Panc1 (cell line): ENCODE measurements at places on chromosomes 6 and 20. TPM values are rescaled to one million over a fixed set of nuclear protein-coding genes. Genes with fewer than 3 reads are reported as not detected.
A peak's percentile ranks its signal among the peaks of the same experiment; 100 is the strongest.

Gene TRIM38
- 4.4 TPM for total RNA-seq

Gene RREB1
- total RNA-seq = 30.7 TPM

Gene NKAIN4
- 5.5 TPM for total RNA-seq

Gene HLA-G
- 0.62 TPM for total RNA-seq

Gene GSTA1
- total RNA-seq = 0.28 TPM

Gene HLA-DQB2
- not detected for total RNA-seq

Gene ULBP1
- total RNA-seq = 3.1 TPM

Gene DLL1
- 2.4 TPM for total RNA-seq

Gene APOM
- total RNA-seq = 1.8 TPM

- H3K4me3 ChIP-seq = no peak overlapping the region
- H3K27ac ChIP-seq = no peak overlapping the region
- DNase-seq = no peak
- no peaks in the 10 kb centered on the region for H3K27me3 ChIP-seq
These were observed 122.7 kb upstream of the HS3ST5 start for GRCh38 chr6:114465511-114465910.

GRCh38 chr6:11362564-11362963 lies 130.1 kb upstream of the NEDD9 start:
- H3K36me3 ChIP-seq = no peaks in the 10 kb centered on the region
- no peak overlapping the region for H3K4me3 ChIP-seq
- no peak for DNase-seq
- no peak overlapping the region for H3K27ac ChIP-seq

- H3K27ac ChIP-seq = no peak overlapping the region
- no peaks in the 10 kb centered on the region for H3K36me3 ChIP-seq
- DNase-seq = no peak
- H3K4me3 ChIP-seq = no peak overlapping the region
- H3K27me3 ChIP-seq = no peaks in the 10 kb centered on the region
These were observed 131.2 kb upstream of the FAM184A start for GRCh38 chr6:119209452-119210205.

DNA sequence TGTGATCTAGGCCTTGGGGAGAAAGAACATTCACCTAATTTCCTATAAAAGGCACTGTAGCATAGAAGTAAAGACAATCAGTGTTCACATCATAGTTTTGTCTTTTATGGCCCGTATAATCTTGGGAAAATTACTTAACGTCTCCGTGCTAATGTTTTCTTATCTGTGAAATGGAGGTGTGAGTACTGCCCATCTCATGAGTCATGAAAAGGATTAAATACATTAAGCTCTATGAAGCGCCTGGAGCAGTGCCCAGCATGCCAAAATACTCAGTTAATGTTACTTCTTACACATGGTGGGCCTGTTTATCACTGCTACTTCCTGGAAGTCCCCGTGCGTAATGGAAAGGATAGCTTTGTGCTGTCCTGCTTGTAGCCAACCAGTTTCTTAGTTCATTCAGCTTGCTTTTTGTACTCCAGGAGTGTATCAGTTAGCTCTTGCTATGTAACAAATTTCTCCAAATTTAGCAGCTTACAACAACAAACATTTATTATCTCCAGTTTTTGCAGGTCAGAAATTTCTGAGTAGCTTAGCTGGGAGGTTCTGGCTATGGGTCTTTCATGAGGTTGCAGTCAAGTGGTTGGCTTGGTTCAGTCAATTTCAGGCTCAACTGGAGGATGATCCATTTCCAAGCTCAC lies 103.6 kb upstream of the BMP2 start:
- no peaks in the 10 kb centered on the region for H3K4me1 ChIP-seq
- H3K27ac ChIP-seq = no peak overlapping the region
- H3K27me3 ChIP-seq = no peaks in the 10 kb centered on the region
- no peak for DNase-seq

DNA sequence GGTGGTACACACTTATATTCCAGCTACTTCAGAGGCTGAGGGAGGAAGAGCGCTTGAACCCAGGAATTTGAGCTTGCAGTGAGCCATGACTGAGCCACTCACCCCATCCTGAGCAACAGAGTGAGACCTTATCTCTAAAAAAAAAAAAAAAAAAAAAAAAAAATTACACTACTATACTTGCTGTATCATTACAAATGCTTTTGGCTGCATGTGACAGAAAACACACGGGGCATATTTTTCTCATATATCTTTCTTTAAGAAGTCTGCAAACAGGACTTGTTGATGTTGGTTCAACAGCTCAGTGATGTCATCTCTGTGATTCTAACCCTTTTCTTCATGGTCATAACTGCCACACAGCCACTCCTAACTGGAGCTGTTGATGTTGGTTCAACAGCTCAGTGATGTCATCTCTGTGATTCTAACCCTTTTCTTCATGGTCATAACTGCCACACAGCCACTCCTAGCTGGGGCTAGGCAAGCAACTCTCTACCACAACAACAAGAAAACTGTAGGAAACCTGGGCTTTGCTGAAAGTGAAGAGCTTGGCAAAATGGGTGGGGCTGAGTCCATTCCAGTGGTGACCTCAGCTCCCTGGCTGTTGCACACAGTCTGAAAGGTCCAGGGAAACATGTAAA lies 19.8 kb downstream of the MTFR2 start:
- DNase-seq = no peak
- H3K36me3 ChIP-seq = no peaks in the 10 kb centered on the region; the same call in 1 of the 2 replicates

GRCh38 chr6:2035046-2035445 lies 210.4 kb downstream of the GMDS start:
- no peaks in the 10 kb centered on the region for H3K36me3 ChIP-seq
- no peak for DNase-seq
- H3K27me3 ChIP-seq = no peaks in the 10 kb centered on the region
- H3K4me3 ChIP-seq = no peak overlapping the region
- no peaks in the 10 kb centered on the region for H3K4me1 ChIP-seq

DNA sequence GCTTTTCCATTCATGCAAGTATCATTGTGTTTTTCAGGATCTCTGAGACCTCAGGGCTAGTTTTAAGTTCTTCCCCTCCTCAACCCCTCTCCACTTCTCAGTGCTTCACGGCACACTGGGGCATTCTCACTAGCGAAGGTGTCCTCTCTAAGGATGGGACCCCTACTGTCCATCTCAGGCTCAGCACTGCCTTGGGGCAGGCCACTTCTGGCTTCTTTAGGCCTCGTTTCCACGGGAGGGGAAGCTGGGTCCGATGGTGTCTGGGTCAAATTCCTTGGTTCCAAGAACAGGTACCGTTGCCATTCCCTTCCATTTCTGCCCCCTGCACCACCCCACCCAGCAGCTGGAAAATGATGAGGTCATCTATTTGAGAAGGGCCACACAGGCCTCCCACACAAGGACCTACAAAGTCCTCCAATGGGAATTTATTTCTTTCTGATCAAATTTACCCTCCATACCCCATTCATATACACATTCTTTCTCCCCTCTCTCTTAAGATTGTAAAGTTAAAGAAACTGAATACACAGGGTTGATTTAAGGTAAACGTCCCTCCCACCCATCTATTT lies 17.2 kb downstream of the GNAS start:
- H3K36me3 ChIP-seq = no peaks in the 10 kb centered on the region
- H3K4me1 ChIP-seq = no peaks in the 10 kb centered on the region
- no peak overlapping the region for H3K27ac ChIP-seq
- H3K4me3 ChIP-seq = no peak overlapping the region

- DNase-seq = no peak
- no peaks in the 10 kb centered on the region for H3K36me3 ChIP-seq
- H3K27ac ChIP-seq = no peak overlapping the region
- H3K4me1 ChIP-seq = no peaks in the 10 kb centered on the region
- H3K4me3 ChIP-seq = no peak overlapping the region
- no peaks in the 10 kb centered on the region for H3K27me3 ChIP-seq
These were observed 109.8 kb upstream of the TMEM170B start for GRCh38 chr6:11427723-11428245.

- no peaks in the 10 kb centered on the region for H3K36me3 ChIP-seq
- DNase-seq = no peak
- H3K27me3 ChIP-seq = no peaks in the 10 kb centered on the region
- H3K4me1 ChIP-seq = no peaks in the 10 kb centered on the region
- H3K4me3 ChIP-seq = no peak overlapping the region
These were observed 29.5 kb upstream of the ADGRF1 start for GRCh38 chr6:47071681-47072080.

- H3K4me1 ChIP-seq = no peaks in the 10 kb centered on the region
- H3K36me3 ChIP-seq = no peaks in the 10 kb centered on the region
- peaks cover 8% of the 10 kb centered on the region for H3K27me3 ChIP-seq
- H3K27ac ChIP-seq = no peak overlapping the region
These were observed 4.1 kb downstream of the PRR18 start for GRCh38 chr6:166304106-166304505.

GRCh38 chr6:55953335-55953734 lies 77.9 kb upstream of the BMP5 start:
- no peaks in the 10 kb centered on the region for H3K36me3 ChIP-seq
- H3K27ac ChIP-seq = peak overlapping the region; percentile 82
- H3K4me1 ChIP-seq = peaks cover 6% of the 10 kb centered on the region

DNA sequence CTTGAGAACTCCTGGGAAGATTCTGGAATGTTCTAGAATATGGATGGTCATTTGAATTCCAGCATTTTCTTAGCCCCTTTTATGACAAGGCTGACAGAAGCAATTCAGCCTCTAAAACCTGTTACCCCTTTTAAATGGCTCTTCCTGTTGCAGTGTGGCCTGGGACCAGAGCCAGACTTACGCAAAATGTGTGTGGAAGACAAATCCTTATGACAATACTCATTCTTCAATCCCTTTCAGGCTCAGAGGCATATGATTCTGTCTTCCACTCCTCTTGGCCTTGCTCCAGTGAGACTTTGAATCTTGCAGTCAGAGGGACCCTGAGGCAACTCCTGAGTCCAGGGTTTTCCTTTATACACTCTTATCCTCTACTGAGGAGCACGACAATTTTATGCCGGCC lies 287.0 kb downstream of the CLIC5 start:
- H3K27ac ChIP-seq = no peak overlapping the region
- H3K4me1 ChIP-seq = no peaks in the 10 kb centered on the region
- no peak for DNase-seq
- H3K36me3 ChIP-seq = no peaks in the 10 kb centered on the region
- peaks cover 4% of the 10 kb centered on the region; the same call in 1 of the 2 replicates for H3K27me3 ChIP-seq

GRCh38 chr6:18962361-18962905 lies 575.3 kb downstream of the RNF144B start:
- no peak for DNase-seq
- H3K36me3 ChIP-seq = no peaks in the 10 kb centered on the region
- H3K27ac ChIP-seq = no peak overlapping the region
- H3K4me3 ChIP-seq = no peak overlapping the region

- H3K4me3 ChIP-seq = no peak overlapping the region
- no peaks in the 10 kb centered on the region for H3K4me1 ChIP-seq
- peaks cover 2% of the 10 kb centered on the region; the same call in 1 of the 2 replicates for H3K27me3 ChIP-seq
These were observed 53.8 kb downstream of the C6orf58 start for GRCh38 chr6:127630800-127631199.

DNA sequence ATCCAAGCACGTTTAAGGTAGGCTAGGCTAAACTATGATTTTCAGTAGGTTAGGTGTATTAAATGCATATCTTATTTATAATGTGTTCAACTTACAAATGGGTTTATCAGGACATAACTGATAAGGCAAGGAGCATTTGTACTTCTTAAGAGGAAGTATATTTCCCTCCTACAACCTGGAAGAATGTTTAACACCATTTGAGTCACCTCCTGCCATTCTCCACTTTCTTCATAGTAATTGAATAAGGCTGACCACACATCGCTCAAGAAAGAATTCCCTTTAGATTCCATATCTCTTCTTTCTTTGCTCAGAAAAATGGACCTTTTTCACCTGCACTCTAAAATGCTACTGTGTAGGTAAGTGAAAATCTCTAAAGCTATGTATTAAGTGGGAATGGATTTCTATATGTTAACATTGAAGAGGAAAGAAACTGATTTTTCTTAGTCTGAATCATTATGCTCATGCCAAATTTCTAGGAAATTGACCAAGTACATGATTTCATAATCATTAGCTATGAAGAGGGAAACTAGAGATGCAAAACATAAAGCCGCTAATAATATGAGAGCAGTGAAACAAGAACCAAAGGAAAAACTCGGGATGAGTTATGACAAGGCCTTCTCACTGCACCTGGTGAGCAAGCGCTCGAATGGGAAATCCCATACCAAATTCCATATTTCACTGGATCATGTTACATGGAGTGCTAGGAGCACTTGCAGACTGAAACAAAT lies 210.4 kb downstream of the ALDH8A1 start:
- H3K36me3 ChIP-seq = no peaks in the 10 kb centered on the region
- DNase-seq = no peak
- no peak overlapping the region for H3K4me3 ChIP-seq
- no peaks in the 10 kb centered on the region for H3K4me1 ChIP-seq
- no peak overlapping the region for H3K27ac ChIP-seq

DNA sequence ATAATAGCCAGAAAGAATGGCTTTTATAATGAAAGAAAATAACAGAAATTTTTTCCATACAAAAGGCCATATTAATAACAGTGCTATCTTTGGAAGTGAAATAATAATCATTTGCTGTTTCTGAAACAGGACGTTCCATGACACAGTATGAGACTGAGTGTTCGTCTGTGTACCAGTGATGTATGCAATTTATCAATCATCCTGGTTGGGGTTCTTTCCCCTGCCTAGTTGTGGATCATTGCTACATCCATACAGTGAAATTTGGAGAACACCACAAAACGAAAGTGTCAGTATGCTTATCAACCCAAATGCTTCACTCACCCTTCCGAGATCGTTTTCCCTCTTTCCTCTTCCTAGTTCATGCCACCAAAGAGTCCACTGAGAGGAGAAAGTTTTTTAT lies 151.4 kb upstream of the PRDM1 start:
- H3K27me3 ChIP-seq = no peaks in the 10 kb centered on the region
- H3K36me3 ChIP-seq = no peaks in the 10 kb centered on the region
- no peaks in the 10 kb centered on the region for H3K4me1 ChIP-seq
- no peak overlapping the region for H3K4me3 ChIP-seq
- no peak overlapping the region for H3K27ac ChIP-seq

GRCh38 chr6:130075879-130076460 lies 57.6 kb downstream of the L3MBTL3 start:
- H3K4me3 ChIP-seq = no peak overlapping the region
- H3K36me3 ChIP-seq = no peaks in the 10 kb centered on the region
- no peak overlapping the region for H3K27ac ChIP-seq
- no peaks in the 10 kb centered on the region for H3K27me3 ChIP-seq
- no peak for DNase-seq
- H3K4me1 ChIP-seq = no peaks in the 10 kb centered on the region

DNA sequence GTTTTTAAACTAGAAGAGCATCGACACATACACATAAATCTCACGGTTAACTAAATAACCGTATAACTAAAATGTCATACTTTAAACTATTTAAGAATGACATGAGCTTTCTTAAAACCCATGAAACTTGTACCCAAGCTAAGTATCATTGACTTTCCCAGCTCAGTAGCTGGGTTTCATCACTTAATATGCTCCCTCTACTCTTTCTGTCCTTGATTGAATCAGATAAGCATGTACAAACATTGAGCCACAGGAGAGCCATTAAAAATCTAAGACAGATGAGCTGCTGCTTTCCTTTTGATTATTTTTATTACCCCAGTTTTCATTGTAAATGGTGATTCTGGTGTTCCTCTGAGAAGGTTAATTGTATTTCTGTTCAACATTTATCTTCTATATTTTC lies 115.8 kb downstream of the FOXO3 start:
- H3K36me3 ChIP-seq = no peaks in the 10 kb centered on the region
- H3K27ac ChIP-seq = 0 out of 2 replicates have a peak overlapping the region, but pooled peaks have one; percentile 10
- no peak overlapping the region for H3K4me3 ChIP-seq
- H3K27me3 ChIP-seq = no peaks in the 10 kb centered on the region
- no peak for DNase-seq
